ENCODE measurements at places on chromosomes 16 and 17.

- no peak for DNase-seq
These were observed 15.3 kb downstream of the CORO7 start for GRCh38 chr16:4401094-4401501.

- no peak for DNase-seq
These were observed 17.9 kb upstream of the COL1A1 start for GRCh38 chr17:50219342-50219741.

DNA sequence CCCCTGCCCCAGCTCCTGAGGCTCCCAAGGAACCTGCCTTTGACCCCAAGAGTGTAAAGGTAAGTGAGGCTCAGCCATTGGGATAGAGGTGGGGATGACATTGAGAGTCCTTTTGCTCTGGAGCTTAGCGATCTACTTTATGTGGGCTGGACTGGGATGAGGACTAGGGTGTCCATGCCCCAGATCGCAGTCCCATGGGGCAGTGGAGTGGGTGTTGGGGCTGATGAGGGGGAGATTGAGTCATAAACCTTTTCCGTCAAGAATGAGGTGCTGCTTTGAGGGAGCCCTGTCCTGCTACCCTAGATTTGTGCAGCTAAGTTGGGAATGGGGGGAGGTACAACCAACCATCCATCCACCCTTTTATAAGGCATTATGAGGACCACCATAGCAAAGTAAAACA, 351 bp downstream of the MYL4 start:
- DNase-seq = no peak

DNA sequence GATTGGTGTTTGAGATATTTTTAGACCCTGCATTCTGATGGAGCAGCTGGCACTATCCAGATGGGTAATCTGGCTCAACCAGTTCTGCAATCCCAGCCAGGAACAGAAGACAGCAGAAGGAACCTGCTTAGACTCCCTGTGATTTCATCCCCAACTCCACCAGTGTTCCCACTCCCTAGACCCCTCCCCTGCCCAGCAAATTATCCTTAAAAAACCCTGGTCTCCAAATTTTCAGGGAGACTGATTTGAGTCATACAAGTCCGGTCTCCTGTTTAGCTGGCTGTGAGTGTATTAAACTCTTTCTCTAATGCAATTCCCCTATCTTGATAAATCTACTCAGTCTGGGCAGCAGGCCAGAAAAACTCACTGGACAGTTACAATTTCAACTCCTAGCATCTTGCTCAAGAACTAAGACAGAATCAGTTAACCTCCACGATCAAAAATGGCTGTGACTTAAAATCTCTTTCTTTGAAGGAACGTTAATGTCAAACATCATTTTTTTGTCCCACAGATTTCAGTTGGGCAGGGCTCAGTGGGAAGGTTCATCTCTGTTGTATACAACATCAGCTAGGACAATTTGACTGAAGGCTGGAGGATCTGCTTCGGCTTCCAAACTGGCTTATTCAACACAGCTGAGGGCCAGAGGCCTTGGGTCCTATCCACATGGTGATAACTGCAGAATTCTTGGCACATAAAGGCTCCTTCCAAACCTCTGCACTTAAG, 4.9 kb upstream of the RBL2 start:
- no peak for DNase-seq

DNA sequence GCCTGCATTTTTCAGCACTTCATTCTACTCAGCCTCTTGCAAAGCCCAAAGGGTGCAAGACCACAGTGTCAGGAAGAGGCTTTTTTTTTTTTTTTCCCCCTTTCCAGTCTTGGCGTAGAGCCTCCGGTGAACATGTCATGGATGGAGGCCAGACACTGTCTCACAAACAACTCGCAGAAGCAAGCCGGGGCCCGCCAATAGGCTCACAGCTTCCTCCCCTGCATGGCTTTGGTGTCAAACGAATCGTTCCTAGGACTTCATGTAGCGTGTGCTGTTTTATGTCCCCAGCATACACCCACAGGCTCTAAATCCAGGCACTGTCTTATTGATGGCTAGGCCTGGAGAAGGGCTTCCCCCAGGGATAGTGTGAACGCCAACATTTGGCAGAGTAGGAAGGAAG, 457.7 kb upstream of the MAF start:
- no peak for DNase-seq

- no peak for DNase-seq
These were observed 61.3 kb downstream of the CDRT4 start for GRCh38 chr17:15406081-15406480.

- no peak for DNase-seq
These were observed 6.2 kb downstream of the GGA2 start for GRCh38 chr16:23504076-23504452.

- DNase-seq = peak; percentile 94
These were observed 8.7 kb downstream of the OGFOD1 start for GRCh38 chr16:56460101-56460500.

DNA sequence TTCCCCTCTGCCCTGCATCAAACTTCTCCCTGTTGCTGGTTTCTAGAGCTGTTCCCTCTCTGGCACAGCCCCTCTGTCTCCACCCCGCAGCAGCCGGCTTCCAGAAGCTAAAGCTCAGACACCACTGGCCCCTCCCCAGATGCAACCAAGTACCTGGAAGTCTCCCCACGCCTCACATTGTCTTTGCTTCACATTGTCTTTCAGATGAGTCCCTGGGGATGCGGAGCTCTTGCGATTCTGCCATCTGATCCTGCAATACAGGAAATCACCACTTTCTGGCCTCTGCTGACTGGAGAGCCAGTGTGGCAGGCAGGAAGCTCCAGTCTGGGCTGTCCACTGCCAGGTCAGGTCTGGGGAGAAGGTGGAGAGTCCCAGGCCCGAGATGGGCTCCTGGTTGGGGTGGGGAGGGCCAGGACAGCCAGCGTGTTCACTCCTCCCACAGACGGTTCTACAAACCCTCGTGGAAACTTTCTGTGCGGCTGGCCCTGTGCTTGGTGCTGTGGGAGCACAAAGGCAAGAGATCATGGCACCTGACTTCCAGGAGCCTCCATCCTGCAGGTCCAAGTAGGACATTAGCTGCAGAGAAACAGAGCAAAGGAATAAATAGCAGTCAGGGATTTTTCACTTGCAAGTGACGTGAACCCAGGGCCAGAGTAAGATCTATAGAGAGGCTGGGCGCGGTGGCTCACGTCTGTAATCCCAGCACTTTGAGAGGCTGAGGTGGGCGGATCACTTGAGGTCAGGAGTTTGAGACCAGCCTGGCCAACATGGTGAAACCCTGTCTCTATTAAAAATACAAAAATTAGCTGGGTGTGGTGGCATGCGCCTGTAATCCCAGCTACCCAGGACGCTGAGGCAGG, 47.9 kb upstream of the MAP3K14 start:
- DNase-seq = peak; percentile 59

GRCh38 chr17:77856551-77857305, 101.8 kb upstream of the TNRC6C start:
- no peak for DNase-seq

DNA sequence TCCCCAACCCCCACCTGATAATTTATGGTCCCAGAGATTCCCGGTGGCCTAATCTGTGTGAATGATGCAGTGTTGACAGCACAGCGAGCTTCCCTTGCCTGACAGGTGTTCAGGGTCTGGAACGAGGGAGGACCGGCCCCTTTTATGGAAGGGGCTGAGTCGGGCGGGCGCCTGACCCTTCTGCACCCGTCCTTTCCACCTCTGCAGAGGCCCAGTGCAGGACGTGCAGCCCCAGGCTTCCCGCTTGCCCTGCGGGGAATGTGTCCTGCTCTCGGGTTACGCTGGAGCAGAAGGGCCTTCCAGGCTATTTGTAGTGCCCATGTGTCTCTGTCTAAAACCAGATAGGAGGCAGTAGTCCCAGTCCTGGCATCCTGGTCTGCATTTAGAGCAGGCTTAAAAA, 16.2 kb downstream of the SMTNL2 start:
- no peak for DNase-seq

DNA sequence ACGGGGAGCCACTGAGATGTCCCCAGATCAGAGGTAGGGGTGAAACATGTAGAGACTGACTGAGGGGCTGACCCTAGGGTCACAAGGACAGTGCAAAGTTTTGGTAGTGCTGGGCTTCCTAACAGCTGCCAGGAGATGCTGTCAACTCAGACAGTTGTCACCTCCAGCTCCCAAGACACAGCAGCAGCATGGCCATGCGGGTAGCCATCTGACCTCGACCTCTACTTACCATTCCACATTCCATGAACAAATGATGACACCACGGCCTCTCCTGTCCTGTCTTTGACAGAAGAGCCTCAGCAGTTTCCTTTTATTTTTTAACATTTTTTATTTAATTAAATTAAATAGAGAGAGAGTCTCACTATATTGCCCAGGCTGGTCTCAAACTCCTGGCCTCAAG, 65.3 kb upstream of the NFAT5 start:
- DNase-seq = no peak

- DNase-seq = no peak
These were observed 34.1 kb upstream of the CHMP6 start for GRCh38 chr17:80957461-80957941.

DNA sequence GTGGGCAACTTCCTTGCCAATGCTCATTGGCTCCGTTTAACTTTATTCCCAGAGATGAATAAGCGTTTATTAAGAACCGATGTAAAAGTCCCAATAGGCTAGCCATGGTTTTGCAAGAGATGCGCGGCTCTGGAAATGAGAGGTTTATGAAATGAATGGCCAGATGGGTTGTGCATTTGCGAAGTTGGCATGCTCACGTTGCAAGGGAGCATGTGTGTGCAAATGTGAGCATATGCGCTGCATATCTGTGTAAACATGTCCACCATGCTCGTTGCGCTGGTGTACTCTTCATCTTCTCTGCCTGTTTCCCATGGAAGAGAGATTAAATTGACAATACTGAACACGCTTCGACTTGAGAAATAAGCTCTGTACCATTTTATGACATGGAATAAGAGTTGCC, 848.6 kb upstream of the RBFOX1 start:
- DNase-seq = no peak

DNA sequence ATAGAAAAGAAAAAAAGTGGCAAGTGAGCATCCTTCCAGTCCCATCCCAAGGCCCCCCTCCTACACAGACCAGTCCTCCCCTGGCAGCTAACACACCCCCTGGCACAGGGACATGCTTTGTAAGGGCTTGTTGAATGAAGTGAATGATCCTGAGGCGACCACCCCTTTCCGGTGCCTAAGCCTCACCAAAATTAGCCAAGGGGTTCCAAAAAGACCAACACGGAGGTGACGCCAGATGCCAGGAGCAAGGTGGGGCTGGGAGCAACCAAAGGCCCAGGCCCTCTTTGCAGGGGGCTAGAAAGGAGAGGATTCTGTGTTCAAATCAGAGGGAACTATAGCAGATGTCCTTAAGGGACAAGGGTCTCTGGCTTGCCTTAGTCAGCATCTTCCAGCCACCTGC, 5.5 kb downstream of the KRT35 start:
- no peak for DNase-seq

- DNase-seq = peak; percentile 86
These were observed 641 bp upstream of the CBX2 start for GRCh38 chr17:79777120-79777893.

- peak; percentile 9 for DNase-seq
These were observed 3.6 kb upstream of the HS3ST3B1 start for GRCh38 chr17:14297161-14297851.

DNA sequence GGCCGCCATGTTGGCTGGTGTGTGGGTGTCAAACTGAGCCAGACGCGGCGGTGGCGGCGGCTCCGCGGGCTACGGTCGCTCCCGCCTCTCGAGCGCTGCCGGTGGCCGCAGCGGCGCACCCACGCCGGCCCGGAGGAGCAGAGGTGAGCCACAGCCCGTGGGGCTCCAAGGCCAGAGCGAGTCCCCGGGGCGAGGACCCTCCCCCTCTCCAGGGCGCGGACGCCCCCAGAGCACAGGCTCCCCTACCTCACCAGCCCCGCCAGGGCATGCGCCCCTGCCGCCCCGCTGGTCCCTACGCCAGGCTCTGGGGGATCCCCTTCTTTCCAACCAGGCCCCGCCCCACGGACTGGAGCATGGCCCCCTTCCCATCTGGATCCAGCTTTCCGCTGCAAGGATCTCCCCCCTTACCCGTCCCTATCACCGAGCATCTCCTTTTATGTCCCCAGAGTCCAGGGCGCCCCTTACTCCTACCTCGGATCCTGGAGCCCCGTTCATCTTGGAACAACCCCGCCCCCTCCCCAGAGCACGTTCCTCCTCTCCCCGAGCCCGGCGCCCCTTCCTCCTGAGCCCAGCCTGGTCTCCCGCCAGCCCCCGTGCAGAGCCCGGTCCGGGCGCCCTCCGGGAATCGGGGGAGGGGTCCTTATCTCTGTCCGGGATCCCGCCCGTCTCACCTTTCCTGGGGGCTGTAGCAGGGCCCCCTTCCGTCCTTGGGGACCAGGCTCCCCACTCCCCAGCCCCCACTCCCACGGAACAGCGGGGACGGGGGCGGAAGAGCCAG, 412 bp downstream of the EPN2 start:
- peak; percentile 48 for DNase-seq

DNA sequence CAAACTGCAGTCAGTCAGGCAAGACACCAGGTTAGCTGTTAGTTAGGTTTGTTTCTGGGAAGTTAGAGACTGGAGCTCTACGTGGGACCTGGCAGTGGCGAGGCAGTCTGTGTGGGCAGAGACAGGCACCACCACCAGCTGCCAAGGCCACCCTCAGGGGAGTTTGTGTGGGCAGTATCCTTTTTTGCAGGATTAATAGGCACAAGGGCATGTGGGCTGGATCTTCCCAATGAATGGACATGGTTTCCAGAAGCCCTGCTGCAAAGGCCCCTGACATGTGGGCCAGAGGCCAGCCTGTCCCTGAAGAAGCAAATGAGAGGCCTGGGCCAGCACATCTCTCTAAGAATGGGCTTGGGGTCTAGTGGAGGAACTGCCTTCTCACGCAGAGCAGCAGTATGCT, 19.2 kb upstream of the SREBF1 start:
- no peak for DNase-seq

GRCh38 chr17:77607606-77608005, 350.9 kb upstream of the TNRC6C start:
- DNase-seq = no peak

DNA sequence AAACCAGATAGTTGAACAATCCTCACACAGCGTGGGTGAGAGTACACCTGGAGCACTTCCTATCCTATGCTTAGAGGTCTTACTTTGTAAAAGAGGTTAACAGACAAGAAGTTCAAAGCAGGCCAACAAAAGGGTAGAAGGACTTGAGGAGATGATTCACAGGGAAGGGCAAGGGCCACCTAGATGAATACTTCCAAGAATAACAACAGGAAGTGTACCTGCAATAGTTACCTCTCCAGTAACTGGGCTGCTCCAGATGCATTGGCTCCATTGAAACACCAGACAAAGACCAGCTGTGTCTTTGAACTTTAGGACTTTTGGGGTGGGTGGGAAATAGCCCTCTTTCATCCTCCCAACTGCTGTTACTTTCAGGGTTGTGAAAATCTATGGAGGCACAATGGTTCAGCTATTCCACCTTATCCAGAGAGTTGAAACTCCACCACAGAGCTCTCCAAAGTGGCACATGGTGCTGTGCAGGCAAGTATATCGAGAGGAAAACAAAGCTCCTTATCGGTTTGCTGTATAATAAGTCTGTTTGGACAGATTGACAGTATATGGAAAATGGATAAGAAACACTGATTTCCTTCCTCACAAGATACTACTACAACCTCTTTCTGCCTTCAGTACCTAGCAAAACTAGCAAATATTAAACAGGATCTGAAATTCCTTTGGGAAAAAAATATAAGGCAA, 22.7 kb downstream of the RNF43 start:
- DNase-seq = no peak
